GM20000 (cell line): ENCODE measurements at places on chromosomes 5 and 9.

DNA sequence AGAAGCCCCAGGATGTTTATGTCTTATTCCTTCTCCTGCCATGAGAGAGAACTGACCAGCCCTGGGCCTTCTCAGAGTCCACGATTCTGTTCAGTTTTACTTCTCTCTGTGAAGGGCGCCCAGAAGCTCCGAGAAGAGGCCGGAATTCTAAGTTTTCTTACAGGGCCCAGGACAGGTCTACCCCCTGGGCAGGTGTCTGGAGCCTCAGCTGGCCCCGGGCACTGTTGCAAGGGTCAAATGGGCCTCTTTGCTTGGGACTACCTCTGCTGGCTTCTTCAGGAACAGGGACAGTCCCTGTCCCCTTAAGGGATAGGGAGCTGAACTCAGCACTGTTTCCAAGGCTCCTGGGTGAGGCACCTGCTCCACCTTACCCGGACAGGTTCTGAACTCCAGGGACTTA lies 55.0 kb downstream of the RASGEF1C start:
- no peak for DNase-seq

- no peak for DNase-seq
Measured at GRCh38 chr5:10525124-10525495, 38.8 kb upstream of the ANKRD33B start.

DNA sequence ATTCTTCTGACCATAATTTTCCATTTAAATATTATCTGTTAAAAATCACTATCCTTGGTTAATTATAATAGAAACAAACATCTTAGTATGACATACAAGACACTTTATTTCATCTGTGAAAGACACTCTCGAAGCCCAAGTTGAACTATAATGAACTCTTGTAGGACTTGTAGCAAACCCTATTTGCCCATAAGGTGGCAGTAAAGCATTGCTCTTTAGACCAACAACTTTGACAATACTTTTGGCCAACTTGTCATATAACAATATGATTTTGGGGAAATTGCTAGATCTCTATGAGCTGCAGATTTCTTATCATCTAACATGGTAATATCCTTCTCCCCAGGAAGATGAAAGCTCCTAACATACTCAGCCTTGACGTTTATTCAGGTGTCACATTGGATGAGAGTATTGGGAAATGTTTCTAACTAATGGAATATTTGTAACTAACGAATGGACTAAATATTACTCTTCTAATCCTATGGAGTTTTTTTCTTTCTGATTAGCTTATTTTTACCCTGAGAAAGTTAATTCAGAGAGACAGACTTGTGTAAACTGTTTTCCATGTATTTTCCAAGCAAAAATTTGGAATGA lies 11.0 kb downstream of the SPINK14 start:
- peak; percentile 8 for DNase-seq

DNA sequence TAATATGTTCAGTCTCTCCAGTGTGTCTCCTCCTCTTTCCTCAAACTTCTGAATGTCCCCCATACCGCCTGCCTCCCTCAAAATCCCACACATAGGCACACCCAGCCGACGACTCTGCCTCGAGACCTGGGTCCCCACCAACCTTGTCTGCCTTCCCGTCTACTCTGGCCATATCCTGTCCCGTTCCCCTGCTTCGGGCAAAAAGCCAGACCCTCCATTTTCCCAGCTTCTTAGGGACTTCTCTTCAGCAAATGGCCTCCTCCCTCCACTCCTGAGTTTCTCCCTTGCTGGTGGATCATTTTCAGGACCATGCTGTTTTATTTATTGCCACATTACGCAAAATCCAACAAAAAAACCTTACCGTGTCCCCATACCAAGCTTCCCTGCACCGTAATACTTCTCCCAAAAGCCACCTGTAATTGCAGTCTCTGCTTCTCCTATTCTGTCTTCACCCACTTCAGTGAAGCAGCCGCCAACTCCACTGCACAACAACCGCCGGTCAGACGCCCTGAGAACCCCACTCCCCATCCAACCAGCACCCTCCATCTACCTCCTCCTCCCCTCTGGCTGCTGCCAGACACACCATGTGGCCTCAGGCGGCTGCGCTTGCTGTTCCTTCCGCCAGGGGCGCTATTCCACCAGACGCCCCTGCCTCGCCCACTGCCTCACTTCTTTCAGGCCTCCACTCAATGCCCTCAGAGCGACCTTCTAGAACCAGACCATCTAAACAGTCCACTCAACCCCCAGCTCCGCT lies 117.0 kb downstream of the TRPM6 start:
- DNase-seq = peak; percentile 44

GRCh38 chr9:16425562-16426231 lies 444.8 kb downstream of the BNC2 start:
- DNase-seq = no peak

GRCh38 chr5:136776022-136776927 lies 410.9 kb upstream of the TRPC7 start:
- no peak for DNase-seq

DNA sequence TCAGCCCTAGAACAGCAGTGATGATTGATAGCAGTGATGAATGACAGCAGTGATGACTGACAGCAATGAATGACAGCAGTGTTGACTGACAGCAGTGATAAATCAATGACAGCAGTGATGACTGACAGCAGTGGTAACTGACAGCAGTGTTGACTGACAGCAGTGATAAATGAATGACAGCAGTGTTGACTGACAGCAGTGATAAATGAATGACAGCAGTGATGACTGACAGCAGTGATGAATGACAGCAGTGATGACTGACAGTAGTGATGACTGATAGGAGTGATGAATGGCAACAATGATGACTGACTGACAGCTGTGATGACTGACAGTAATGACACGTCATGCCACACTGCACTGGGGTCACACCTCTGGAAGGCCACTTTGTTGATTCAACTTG lies 106.8 kb downstream of the ENTREP1 start:
- DNase-seq = no peak

DNA sequence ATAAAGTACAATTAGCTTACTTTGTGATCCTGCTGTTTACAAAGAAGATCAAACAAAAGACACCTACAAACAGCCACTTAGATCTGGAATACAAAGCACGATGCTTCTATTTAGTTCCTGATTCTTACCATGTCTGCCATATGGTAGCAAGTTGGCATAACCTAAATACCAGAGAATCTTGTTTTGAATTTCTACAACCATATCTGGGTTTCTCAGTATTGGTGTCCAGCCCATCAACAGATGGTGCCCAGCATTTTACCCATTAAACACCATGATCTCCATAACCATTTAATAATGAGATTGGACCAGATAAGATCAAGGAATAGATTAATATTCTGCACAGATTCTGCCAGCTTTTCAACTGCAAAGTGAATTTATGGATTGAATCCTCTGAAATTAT lies 29.8 kb downstream of the SLC24A2 start:
- DNase-seq = no peak

DNA sequence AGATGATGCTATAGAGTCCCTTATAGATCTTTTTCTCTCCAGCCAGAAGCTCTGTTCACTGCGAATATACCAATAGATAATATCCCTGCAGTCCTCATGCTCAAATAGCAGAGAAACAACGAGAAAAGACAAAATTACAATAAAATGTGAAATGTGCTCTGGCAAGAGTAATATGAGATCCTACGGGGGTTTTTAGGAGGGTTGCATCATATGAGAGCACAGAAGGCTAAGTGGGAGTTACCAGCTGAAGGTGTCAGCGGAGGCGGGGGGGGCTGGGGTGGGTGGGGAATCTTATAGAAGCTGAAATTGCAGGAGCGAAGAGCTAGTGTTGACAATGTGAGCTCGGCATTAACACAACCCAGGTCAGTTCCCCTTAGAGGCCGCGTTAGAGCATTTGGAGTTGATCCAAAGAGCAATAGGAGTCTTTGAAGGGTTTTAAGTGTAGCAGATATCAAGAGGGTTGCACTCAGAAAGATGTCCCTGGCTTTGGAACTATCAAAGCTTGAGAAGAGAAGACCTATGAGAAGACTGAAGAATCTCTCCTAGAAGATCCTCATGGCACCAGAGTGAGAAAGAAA lies 109.7 kb downstream of the BASP1 start:
- no peak for DNase-seq

GRCh38 chr9:15846611-15847010 lies 293.8 kb downstream of the CCDC171 start:
- no peak for DNase-seq

DNA sequence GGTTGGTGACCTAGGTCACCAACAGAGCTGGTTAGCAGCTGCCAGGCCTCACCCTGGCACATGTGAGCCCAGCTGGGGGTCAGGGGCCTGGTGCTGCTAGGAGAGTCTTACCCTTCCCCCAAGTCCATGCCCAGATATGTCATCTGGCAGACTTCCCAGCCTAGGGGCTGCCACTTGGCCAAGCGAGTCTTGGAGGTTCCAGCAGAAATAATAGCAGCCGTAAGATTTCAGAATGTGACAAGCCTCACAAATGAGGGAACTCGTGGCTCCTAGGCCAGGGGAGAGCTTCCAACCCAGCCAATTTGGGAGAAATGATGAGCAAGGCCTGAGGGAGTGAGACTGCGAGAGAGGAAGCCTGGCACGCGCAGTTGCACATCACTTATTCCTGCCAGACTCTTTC lies 11.1 kb downstream of the URM1 start:
- no peak for DNase-seq

GRCh38 chr5:177098470-177099141 lies 11.9 kb downstream of the FGFR4 start:
- no peak for DNase-seq

DNA sequence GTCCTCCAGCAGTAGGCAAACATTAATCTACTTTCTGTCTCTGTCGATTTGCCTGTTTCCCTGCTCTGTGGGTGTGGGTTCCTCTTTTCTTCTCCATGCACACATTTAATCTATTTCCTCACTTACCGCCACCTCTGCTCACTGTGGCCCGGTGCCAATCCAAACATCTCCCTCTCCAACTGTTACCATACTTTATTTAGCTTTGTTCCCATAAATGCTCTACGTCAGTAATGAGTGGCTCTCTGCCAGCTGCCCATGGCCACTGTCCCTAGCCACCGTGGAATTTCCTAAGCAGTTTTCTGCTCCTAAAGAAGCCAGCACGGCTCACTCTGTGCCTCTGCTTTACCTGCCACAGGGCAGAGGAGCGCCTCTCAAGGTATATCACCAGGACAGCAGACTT lies 19.5 kb upstream of the GOLPH3 start:
- no peak for DNase-seq

GRCh38 chr5:41009232-41009631 lies 61.9 kb downstream of the MROH2B start:
- DNase-seq = no peak

DNA sequence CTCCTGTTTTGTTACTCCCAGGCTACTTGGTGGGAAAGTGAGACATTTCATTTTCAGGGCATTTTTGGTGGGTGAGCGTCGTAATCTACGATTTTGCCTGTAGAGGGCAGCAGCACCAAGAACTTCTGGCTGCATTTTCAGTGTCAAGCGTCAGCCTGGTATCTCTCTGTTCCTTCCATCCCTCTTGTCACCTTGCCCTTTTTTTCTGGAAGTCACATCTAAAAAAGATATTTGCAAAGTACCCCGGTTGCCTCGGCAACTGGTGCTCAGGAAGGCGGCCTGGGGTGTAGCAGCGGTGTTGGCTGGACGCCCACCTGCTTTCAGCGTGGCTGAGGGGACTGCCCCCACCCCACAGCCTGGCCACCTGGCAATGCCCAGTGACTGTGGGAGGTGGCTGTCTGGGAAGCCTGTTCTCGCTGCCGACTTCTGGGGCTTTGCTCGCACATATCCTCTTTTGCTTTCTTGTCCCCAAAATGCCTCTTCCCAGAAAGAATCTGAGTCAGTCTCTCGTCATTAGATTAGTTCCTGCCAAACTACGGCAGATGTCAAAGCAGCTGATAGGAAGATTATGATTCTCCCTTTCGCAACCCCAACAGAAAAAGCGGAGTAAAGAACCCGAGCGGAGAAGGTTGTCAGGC lies 84.5 kb downstream of the ACER2 start:
- DNase-seq = peak; percentile 60

DNA sequence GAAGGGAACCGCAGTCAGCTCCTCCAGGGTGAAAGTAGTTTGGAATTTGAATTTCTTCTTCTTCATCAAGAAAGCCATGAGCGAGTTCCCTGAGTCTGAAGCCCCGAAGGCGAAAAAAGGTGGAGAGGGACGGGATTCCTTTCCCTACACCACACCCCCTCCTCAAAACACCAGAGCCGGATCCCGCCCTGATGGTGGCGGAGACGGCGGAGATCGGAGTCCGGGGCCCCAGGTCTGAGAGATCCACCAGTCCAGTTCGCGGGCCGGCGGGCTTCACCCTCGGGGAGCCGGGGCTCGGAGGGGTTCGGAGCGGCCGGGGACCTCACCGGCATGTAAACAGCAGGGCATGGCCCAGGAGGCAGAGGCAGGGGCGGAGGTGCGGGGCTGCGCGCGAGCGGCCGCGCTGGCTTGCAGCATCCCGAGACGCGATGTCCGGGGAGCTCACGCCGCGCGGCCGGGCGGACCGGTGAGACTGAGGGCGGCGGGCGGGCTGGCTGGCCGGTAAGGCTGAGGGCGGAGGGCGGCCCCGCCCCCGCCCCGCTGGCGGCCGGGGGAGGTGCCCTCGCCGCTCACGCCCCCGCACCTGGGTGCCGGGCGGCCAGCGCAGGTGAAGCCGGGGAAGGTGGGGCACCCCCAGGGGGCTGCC lies 606 bp downstream of the EEIG1 start:
- peak; percentile 74 for DNase-seq

DNA sequence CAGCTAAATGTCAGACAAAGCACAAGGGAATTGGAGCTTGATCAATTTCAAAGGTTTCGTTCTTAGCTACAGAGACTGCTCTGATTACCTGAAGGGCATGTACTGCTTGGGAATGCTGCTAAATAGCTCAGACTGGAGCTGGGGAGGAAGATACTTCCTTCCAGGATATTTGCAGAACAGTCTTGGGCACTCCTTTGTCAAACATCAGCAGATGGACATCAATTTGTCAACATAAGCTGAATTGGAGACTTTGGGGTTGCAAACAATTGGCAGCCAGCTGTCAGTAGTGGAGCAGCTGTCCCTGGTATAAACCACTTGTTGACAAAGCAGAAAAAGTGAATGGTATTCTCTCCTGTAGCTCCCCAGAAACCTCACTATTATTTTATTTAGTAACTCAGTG lies 182.0 kb downstream of the CCDC192 start:
- no peak for DNase-seq

GRCh38 chr5:102663749-102664530 lies 91.2 kb upstream of the PAM start:
- no peak for DNase-seq

DNA sequence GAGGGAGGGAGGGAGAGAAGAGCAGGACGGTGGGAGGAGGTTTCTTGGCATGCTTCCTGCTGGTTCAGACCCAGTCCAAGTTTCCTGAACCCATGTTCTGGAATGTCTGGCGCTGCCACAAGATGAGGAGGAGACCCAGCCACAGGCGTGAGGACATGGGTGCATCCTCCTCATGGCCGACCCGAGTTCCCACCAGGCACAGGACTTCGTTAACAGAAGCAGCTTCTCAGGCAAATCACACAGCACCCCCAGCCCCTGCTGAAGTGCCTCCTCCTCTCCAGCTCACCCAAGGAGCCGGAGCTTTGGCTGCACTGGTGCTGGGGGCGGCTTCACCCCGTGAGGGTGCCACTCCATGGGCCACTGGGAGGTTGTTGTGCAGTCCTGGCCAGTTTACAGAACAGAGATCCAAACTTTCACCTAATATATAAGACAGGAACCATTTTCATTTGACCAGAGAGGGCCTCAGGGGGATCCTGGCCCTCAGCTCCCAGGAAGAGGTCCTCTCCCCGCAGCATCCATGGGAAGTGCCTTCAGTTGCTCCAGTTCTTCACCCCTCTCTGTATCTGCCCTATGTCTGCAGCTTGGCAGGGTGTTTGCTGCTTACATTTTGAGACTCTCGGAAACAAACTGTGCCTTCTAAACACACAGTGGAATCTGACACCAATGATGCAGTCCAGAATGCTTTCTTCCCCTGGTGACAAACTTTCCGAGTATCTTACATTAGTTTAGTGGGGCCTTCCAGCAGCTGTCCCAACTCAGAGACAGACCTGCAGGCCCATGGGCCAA lies 10.2 kb upstream of the NKD2 start:
- DNase-seq = no peak
